ENCODE measurements at places on chromosomes 16 and 17.

GRCh38 chr17:79164913-79165695, 90.5 kb downstream of the ENGASE start:
- no peak for DNase-seq

GRCh38 chr16:369866-370436, 387 bp downstream of the MRPL28 start:
- DNase-seq = no peak

- DNase-seq = peak; percentile 81
Measured at GRCh38 chr17:17849845-17850373, 13.1 kb upstream of the SREBF1 start.

DNA sequence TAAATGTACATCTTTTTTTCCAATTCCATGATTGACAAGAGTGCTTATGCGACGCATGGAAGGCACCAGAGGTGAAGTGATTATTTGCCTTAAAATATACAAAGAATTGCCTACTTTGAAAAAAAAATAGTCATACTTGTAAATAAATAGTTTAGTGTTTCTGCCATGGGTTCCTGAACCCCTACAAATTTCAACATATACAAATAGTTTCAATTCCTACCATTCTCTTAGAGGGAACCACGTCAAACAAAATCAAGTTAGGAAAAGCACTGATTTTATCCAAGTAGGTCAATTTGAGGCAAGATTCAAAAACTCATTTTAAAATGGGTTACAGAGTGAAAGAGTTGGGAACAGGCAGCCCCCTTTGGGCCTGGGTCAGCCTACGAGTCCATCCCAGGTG, 11.7 kb downstream of the CMTM3 start:
- DNase-seq = no peak

GRCh38 chr16:4116325-4117249, at the start of gene ADCY9:
TSS of gene ADCY9 (minus strand) at chr16:4116442. CDS start at chr16:4115442, 1,000 bp downstream.
- DNase-seq = peak; percentile 53

- no peak for DNase-seq
Measured at GRCh38 chr16:27066668-27067537, at the start of gene C16orf82. TSS of gene C16orf82 (plus strand) at chr16:27066927.

- no peak for DNase-seq
Measured at GRCh38 chr16:4828567-4829321, 18.3 kb downstream of the GLYR1 start.

GRCh38 chr17:51164911-51165679, 1.1 kb upstream of the NME2 start:
- no peak for DNase-seq

- DNase-seq = no peak
Measured at GRCh38 chr17:72931635-72932034, 160.9 kb downstream of the SLC39A11 start.

- no peak for DNase-seq
Measured at GRCh38 chr16:4378161-4378666, 6.6 kb downstream of the VASN start.

GRCh38 chr16:60151987-60152386, 1417.9 kb upstream of the GOT2 start:
- no peak for DNase-seq

DNA sequence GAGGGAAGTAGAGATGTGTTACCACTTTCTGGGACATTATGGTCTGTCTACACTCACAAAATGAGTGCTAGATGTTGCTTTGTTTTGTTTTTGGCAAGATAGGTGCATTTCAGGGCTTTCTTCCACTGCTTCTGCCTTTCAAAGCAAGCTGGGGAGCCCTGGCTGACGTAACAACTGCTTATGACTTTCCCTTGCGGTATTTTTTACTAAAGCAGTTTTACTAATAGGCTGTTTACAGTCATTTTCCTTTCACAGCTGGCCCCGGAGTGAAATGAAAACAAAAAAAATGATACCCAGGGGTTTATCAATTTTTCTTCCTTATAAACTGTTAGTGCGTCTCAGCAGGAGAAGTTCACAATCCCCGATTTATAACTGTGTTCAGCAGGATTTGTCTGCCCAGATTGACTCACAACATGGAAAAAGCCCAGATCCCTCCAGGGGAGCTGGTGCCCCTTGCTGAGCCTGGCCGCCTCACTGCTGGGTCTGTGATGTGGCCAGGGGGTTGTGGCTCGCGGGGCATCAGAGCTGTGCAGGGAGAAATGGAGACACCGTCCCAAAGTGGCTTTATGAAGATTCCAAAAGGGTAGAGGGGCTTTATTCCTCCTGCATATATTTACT, 184.4 kb upstream of the HS3ST3A1 start:
- no peak for DNase-seq

DNA sequence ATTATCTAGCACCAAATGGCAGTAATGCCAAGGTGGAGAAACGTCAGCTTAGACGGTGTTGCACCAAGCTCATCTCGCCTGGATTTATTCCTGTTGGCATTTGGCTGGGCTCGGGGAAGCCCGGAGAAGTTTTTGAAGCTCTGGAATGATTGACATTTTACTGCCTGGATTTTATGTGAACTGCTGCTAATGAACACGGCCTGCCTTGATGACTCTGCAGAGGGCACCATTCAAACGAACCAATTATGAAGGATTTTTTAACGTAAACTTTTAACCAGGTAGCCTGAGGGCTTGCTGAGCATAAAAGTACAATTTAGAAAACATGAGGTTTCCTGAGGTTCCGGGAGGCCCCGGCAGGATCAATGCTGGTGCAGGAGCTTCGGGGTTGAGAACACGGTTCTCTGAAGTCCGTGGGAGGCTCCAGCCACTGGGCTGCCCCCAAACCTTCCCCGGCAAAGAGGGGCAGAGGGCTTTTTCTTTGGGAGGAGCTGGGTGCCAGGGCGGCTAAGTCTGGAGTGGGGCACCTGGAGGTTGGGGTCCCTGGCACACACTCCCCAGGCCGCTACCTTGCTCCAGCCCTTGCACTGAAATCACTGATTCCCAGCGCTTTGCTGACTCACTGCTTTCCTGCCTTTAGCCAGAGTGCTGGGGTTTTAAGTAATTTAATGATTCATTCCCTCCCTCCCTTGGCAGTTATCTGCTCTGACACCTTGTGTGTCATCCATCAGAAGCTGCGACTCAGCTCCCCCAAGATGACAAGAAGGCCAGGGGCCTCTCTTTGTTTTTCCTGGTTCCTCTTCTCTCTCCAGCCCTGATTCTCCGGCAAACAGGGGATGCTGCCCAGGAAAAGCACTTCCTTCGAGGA, 161.2 kb upstream of the IRX3 start:
- DNase-seq = no peak

DNA sequence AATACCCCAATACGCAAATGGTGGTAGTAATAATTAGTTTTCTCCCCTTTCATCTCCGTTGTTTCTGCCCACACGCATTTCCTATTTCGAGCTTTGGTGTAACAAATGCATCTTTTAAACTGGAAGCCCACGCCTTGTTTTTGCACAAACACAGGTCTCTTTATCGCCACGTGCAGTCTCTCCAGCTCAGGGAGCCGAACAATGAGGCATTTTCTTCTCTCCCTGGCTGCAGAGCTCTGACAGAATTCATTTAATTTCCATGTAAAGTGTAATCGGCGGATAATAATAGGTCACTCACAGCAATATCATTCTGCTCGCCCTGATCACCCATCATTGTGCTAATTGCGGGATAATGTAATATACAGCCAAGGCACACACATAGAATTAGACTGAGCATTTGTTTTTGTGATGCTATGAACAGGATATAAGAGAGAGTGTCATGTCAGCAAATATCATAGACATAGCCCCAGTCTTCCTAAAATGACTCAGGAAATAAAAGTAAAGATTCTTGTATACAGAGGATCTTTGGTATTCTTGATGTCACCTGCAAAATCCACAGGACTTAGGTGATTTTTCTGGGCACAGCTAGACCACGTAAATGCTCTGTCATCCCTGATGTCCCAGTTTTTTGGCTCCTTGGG, 452.6 kb upstream of the CDH11 start:
- DNase-seq = no peak
